Stomach (tissue), 19 donors: ENCODE measurements at places on chromosomes 4 and X.
A peak's percentile ranks its signal among the peaks of the same experiment; 100 is the strongest.

GRCh38 chr4:57943682-57944081, 833.5 kb upstream of the IGFBP7 start:
- no peak for DNase-seq

- DNase-seq: no peak
Measured at GRCh38 chr4:17055788-17056187, 157.3 kb upstream of the LDB2 start.

- DNase-seq: no peak
Measured at GRCh38 chr4:122456231-122457116, at the start of gene IL2. IL2 (minus strand) TSS chr4:122456725; CDS start chr4:122456440, 285 bp downstream.

- DNase-seq: no peak
Measured at GRCh38 chrX:66016905-66017658, 22.8 kb downstream of the VSIG4 start.

DNA sequence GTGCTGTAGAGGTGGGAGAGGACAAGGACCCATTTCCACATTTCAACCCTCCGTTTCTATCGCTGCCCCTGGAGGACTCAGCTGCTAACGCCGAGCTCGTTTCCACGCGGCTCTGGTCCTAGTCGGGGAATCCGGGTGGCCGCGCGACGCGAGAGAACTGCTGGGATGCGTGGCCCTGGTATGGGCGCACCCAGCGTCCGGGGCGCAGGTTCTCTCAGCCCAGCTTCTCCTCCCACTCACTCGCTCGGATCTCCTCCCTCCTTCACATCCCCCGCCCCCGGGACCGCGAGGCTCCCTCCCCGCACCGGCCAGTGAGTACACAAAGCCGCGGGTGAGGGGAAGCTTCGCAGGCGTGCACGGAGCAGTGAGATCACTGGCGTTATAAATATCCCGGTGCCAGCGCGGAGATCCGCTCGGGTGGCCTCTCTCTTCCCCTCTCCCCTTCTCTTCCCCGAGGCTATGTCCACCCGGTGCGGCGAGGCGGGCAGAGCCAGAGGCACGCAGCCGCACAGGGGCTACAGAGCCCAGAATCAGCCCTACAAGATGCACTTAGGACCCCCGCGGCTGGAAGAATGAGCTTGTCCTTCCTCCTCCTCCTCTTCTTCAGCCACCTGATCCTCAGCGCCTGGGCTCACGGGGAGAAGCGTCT, at the start of gene FGF5:
TSS of gene FGF5 (plus strand) at position 412 of the 649 bp plus-strand sequence. CDS start at position 573, 161 bp downstream.
- DNase-seq: no peak

GRCh38 chr4:9762823-9763475, 18.5 kb upstream of the DRD5 start:
- peak; percentile 51 for DNase-seq

GRCh38 chr4:79979785-79980437, 93.1 kb downstream of the ANTXR2 start:
- DNase-seq: no peak

DNA sequence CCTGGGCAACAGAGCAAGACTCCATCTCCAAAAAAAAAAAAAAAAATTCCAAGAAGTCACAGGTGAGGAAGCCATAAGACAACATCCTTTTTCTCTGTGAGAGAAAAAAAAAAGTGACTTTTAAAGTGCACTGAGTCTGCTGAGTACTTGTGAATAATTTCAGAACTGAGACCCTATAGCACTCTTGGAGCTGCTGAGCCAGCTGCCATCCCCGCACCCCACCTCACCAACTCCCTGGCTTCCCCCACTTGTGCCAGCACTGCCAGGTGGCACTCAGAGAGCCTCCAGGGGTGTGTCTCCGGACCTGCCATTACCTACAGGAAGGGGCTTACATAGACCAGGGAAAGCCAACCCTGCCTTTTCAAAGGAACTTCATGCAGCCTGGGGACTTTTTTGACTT, 39.2 kb upstream of the HS3ST1 start:
- DNase-seq: no peak

DNA sequence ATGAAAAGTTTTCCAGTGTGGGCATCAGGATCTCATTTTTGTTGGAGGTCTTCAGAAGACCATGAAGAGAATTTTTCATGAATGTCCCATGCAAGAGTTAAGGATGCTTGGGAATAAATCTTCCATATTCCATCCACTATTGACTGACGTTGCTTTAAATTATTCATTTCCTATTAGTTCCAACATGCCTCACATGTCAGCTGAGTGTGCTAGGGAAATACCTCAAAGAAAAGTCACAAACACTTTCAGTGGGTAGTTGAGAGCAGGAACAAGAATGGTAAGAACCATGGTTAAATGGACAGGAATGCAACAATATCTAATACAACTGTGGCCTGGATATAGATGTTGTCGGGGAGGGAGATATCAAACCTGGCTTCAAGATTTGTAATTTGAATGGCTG, 610.1 kb downstream of the TECRL start:
- DNase-seq: no peak

DNA sequence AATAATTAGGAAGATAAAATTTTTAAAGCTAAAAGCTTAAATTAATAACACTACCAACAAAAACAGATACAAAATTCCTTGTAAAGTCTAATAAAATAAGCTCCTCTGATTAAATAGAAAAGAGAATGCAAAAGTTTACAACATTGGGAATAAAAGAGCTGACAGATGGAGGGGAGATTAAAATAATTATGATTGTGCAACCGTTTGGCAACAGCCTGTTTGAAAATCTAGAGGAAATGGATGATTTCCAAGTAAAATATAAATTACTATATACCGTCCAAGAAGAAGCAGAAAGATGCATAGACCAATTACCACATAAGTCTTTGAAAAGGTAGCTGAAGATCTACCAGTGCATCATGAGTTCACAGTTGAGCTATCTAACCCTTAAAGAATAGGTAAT, 46.4 kb upstream of the VBP1 start:
- no peak for DNase-seq

DNA sequence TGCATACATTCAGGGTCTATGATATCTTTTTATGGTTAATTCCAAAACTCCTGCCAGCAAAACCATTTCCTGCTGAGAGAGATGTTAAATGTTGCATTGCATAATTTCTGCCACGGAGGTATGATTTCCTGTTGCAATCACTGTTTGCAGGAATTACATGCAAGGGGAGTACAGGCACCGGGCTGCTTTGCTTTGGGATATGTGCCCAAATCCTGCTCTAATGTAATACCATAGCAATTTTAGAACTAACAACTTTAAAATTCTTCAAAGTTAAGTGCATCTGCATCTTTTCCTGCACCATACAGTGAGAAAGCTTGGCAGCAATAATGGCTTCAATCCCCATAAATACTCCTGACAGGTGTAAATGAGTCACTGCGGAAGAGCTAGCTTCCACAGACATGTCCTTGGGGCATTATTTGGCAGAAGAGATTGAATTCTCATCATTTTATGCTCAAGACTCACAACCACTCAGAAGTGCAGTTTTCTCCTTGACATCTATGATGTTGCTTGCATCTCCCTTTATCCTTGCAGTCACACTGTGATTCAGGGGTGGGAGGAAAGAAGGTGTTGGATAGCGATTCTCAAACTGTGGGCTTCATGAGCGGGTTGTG, 29.6 kb downstream of the TRIM2 start:
- peak; percentile 49 for DNase-seq

DNA sequence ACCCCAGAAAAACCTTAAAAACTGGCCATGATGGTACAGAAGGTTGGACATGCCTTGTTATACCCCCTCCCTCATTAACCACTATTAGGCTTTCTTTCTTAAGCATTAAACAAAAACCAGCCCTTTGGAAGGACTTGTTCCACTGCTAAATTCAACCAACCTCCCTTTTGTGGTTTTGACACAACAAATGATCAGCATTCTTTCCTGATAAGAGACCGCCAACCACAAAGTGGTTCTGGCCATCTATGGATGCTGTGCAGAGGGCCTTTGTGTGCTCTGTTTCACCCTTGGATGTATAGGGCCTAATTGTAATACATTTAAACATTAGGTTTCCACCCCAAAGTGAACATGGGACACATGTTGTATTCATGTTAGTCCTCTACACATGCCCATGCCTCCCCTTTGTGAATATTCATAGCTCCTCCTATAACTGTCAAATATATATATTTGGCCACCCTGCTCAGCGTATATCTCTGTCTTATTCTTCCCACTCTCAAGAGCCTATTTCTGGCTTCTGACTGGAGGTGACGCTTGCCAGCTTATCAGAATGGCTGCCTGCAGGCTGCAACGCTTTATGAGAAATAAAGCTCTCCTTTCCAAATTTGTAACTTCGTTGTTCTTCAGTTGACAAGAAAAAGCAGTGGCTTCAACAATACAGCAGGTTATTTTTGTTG, 126.6 kb downstream of the NPNT start:
- DNase-seq: no peak

DNA sequence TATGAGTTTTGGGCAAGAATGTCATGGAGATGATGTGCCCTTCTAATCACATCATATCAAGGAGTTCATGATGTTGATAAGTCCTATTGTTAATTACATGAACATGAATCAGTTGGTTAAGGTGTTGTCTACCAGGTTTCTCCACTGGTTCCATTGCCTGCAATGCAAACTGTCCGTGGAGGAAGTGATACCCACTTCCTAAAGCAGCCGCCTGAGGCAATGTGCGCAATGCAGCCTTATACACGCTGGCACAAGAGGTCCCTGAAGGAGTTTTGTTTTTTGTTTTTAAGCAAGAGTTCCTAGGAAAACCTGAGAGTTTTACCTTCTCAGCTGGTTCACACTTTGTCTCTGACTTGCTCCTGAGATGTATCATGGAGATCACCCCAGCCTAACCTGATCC, 5.9 kb upstream of the GPKOW start:
- DNase-seq: no peak

DNA sequence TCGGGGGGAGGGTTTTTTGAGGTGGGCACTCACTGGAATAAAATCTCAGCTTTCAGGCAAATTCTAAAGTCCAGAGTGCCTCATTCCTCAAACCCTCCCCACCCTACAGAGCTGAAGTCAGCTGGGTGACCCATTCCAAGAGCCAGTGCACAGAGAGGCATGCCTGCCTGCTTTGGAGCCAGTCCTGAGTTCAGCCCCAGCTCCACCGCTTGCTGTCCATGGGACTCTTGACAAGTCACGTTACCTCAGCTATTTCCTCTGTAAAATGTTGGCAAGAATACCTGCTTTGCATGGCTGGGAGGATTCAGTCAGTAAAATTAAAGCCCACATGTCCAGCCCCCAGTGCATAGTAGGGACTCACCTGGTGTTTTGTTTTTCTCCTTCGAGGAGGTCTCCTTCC, 125.9 kb upstream of the PJA1 start:
- DNase-seq: no peak

GRCh38 chrX:95318882-95319281, 1365.8 kb upstream of the DIAPH2 start:
- no peak for DNase-seq

DNA sequence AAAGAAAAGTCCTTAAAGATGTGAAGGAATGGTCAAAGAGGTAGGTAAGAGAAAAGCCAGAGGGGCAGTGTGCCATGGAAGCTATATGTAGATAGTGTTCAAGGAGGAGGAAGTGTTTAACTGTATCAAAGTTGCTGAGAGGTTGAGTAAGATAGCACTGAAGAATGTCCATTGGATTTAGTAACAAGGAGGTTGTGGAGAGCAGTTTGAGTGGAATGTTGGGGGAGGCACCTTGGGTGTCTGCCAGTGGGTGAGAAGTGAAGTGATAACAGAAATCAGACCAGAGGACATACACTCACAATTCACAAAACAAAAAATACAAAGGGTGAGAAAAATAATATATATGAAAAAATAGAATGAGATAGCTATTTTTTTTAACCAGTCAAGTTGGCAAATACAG, 121.3 kb upstream of the AMOT start:
- DNase-seq: no peak

DNA sequence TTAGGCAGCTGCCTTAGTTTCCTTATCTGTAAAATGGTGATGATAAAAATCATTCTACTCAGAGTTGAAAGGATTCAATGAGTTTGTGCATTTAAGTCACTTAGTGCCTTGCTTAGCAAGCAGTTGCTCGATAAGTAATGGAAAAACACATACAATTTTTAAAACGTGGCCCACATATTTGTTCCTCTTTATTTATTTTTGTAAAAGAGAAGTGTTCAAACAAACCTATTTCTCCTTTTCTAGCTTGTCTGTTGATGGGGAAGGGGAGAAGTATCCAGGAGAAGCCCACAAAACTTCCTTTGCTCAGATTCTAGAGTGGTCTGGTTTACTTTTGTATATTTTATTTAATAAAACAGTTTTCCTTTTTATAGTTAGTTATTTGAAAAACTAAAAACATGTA, 3.3 kb upstream of the HPGDS start:
- no peak for DNase-seq

DNA sequence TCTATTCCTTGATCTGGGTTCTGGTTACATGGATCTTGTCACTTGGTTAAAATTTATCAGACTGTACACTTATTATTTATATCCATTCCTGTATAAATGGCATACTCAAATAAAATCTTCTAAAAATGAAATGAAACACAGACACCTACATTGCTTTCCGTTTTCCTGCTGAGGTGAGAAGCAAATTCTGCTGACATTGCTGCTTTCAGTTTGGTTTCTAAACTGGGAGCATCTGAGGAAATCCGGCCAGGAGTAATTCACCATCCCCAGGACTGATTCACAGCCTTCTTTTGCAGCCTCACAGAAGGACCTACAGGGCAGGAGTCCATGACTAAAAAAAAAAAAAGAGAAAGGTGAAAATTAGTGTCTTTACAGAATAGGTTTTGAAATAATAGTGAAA, 93.6 kb downstream of the CORIN start:
- no peak for DNase-seq

GRCh38 chr4:165360041-165360695, 18.6 kb upstream of the CPE start:
- no peak for DNase-seq

- DNase-seq: no peak
Measured at GRCh38 chr4:54908763-54909162, 216.6 kb downstream of the KDR start.

DNA sequence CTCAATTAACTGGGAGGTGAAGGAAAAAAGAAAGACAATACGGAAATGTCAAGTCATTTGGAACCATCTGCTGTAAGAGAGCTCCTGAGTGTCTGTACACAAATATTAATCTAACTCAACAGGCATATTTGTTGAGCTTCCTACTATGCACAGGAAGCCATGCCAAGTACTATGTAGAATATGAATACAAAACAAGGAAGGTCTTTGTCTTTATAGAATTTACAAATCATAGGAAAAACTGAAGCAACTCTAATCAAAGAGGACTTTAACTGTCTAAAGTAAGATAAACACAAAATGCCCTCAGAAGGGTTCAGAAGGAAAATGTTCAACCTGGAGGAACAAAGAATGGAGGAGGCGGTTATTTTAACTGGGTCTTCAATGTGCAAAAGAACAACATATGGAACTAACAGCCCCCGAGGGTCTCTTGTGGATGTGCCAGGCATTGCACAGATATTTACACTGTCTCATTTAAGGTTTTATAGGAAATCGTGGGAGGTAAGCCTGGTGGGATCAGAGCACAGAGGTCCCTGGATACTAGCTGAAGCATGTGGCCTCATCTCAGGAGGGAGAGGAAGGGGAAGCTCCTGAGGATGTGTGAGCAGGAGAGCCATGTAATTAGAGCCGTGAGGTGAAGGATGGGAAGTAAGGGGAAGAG, 5.8 kb downstream of the FAM114A1 start:
- DNase-seq: no peak

GRCh38 chr4:80196922-80197573, at the start of gene PRDM8:
PRDM8 (plus strand) TSS chr4:80197503; CDS start chr4:80200081, 2,578 bp downstream.
- peak; percentile 53 for DNase-seq

- DNase-seq: no peak
Measured at GRCh38 chr4:107956011-107956410, 24.7 kb downstream of the CYP2U1 start.

- DNase-seq: no peak
Measured at GRCh38 chr4:18695733-18696527, 674.4 kb upstream of the LCORL start.

- no peak for DNase-seq
Measured at GRCh38 chr4:121138039-121138825, 25.9 kb downstream of the TNIP3 start.

GRCh38 chr4:42656944-42657792, at the start of gene ATP8A1:
ATP8A1 (minus strand) TSS chr4:42657105; CDS start chr4:42656873, 232 bp downstream.
- DNase-seq: peak; percentile 98
